ENCODE measurements at places on chromosomes 4 and X.

DNA sequence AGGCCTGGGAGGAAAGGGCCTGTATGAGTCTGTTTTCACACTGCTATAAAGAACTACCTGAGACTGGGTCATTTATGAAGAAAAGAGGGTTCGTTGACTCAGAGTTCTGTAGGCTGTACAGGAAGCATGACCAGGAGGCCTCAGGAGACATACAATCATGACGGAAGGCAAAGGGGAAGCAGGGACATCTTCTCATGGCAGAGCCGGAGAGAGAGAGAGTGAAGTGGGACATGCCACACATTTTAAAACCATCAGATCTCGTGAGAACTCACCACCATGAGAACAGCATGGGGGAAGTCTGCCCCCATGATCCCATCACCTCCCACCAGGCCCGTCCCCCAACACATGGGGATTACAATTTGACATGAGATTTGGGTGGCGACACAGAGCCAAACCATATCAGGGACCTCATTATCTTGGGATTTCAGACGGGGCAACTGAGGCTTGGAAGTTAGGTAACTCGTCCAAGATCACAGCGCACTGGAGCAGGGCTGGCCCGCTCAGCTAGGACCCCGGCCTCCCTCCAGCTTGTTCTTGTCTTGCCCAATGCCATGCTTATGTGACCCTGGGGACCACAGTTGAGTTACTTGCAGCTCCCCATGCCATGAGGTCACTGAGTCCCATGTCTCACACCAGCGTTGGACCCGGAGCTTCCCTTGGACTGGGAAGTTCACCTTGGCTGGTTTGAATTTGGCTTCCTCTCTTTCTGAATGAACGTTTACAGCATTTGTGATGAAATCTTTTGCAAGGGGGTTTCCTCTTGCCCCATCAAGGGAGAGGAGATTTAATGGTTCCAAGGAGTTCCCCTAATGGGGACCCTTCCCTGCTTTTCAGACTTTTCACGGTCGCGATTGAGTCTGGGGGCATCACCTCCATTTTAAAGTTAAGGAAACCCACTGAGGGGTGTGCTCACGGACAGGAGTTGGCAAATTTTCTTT lies 18.1 kb downstream of the HTRA3 start:
- no peak for DNase-seq

- no peak for DNase-seq
Observed at GRCh38 chrX:74797338-74797887, 127.8 kb downstream of the NEXMIF start.

DNA sequence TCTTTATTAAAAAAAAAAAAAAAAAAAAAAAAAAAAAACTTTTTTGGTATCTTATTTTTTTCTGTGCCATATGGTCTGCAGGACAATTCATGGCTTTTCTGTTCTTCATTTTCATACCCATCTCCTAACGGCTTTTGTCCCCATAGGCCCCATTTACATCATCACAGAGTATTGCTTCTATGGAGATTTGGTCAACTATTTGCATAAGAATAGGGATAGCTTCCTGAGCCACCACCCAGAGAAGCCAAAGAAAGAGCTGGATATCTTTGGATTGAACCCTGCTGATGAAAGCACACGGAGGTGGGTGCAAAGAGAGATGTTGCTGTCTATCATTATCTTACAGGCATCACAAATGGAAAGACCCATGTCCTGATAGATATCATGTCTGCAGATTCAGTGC lies 49.1 kb downstream of the PDGFRA start:
- no peak for DNase-seq

DNA sequence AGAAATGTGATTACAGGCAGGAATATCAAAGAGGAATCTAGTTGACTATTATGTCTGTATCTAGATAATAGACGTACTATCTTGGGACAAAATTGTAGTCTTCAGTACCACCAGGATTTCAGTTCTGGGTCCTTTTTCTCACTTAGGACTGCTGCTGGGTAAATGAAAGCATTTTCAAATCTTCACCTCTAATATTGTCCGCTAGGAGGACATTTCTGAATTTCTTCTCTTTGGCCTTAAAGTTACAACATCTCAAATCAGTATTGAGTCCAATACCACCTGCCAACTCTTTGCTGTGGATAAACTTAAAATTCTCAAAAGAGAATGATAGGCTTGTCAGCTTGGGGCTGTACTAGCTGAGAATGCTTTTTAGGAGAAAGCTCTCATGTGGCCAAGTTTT lies 6.0 kb downstream of the FGF16 start:
- DNase-seq = no peak

DNA sequence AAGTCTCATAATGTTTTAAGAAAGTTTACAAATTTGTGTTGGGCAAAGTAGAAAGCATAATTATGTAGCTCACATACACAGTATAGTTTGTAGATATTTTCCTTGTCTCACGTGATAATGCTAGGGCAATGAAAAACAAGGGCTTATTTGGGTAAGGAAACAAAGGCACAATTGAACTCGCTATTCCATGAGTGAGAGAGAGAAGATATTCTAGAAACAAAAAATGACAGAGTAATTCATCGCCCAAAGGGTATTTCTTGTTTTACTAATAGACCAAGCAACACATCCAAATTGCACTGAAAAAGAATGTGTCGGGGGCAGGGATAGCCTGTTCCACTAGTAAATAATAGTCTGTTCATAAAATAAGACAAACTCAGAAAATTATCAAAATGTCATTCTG lies 3.6 kb upstream of the ASB11 start:
- DNase-seq = no peak

DNA sequence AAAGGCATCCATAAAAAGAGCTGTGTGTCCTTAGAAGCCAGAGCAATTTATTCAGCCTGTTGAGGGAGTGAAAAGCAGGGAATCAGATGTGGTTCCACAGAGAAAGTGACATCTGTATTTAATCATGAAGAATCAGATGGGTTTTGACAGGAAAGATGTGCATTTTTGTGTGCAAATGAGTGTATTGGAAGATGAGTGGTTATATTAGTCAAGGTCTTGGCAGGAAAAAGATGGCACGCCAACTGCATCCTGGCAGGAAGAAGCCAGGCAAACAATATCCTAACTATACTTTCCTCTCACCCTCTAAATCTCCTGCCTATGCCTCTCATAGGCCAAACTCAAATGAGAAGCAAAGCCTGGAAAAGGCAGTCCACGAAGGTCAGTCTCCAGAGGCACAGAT lies 59.1 kb downstream of the SCFD2 start:
- DNase-seq = no peak

DNA sequence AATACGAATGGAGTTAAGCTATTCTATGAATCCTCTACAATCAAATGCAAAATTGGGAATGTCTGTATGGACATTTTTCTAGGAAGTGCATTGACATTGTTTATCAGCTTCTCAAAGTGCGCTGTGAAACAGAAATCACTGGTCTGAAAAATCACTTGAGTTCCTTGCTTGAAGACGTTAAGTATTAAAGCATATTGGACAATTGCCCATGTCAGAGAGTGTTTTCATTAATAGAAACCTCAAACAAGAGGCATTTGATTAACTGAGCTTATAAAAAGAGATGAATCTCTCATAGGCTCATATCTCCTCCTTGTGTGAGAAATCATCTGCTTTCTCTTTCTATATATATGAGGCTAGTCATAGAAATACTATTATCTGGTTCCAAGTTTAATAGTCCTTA lies 692.1 kb upstream of the POU3F4 start:
- no peak for DNase-seq

DNA sequence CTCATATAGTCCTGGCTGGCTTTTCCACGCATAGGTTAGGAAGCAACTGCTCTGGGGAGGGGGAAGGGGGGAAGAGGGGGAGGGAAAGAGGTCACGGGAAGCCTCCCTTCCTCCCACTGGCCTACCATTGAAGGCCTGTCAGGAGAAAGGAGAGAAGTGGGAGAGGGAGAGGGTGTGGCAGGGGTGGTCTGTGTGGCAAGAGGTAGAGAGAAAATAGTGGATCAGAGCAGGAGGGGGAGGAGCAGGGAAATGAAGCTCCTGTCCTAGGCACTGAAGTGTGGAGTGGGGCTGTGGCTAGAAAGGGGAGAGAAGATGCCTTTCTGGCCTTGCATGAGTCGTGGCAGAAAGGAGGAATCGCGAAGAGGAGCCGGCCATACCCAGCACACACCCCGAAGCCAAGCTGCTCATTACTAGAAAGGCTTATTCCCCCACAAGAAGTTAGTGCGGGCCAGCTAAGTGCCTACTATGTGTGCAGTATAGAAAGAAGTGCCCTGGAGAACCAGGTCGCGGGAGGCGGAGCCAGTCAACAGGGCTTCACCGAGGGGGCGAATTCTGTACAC lies 1.1 kb upstream of the TMEM164 start:
- DNase-seq = peak; percentile 61

DNA sequence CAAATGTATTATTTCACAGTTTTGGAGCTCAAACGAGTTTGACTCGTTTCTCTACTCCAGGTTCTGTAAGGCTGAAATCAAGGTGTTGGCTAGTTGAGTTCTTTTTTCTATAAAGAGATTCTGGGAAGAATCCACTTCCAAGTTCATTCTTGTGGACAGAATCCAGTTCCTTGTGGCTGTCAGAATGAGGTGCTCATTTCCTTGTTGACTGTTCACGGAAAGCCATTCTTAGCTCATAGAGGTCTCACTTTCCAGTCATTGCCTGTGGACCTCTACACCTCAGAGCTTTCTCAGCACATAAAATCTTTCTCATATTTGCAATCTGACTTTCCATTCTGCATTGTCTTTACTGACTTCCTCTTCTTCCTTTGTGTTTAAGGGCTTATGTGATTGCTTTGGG lies 62.9 kb downstream of the SYTL5 start:
- no peak for DNase-seq

- peak; percentile 42 for DNase-seq
Observed at GRCh38 chr4:44447563-44448504, 775 bp downstream of the KCTD8 start.

- no peak for DNase-seq
Observed at GRCh38 chrX:114075073-114075673, 508.7 kb upstream of the HTR2C start.

DNA sequence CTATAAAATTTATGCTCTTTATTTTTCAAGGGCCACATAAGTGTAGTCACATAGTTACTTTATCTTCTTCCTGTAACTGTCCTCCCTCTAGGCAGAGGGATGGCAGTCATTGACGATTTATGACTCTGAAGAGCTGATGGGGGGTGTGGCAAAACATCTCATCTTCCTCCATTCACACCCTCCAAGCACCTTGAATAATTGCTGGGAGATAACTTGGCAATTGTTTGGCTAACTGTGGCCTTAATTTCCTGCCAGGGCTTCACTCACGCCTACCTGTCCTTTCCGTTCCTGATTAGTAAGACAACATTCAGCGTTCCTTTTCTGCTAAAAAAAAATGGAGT lies 329.2 kb downstream of the ARHGAP10 start:
- DNase-seq = peak; percentile 51

- DNase-seq = no peak
Observed at GRCh38 chrX:23292988-23293651, 41.5 kb upstream of the PTCHD1 start.
